ENCODE measurements at places on chromosomes 2 and 18.

GRCh38 chr2:185433824-185434223 is 304.8 kb upstream of the FSIP2 start:
- DNase-seq = peak; percentile 74

DNA sequence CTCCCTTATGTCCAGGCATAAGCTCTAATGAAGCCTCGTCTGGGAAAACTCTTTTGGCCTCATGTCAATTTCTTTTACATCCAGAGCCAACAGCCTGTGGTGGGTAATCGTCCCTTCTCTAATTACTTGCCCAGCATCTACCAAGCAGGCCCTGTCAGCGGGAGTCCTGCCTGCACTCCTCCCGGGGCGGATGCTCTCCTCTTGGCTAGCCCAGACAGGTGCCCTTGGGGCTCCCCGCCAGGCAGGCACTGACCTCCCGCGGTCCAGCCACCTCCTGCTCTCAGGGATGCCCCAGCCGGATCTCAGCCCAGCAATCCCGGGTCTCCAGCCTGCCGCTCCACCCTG is 74.2 kb downstream of the NCAPH start:
- peak; percentile 62 for DNase-seq

DNA sequence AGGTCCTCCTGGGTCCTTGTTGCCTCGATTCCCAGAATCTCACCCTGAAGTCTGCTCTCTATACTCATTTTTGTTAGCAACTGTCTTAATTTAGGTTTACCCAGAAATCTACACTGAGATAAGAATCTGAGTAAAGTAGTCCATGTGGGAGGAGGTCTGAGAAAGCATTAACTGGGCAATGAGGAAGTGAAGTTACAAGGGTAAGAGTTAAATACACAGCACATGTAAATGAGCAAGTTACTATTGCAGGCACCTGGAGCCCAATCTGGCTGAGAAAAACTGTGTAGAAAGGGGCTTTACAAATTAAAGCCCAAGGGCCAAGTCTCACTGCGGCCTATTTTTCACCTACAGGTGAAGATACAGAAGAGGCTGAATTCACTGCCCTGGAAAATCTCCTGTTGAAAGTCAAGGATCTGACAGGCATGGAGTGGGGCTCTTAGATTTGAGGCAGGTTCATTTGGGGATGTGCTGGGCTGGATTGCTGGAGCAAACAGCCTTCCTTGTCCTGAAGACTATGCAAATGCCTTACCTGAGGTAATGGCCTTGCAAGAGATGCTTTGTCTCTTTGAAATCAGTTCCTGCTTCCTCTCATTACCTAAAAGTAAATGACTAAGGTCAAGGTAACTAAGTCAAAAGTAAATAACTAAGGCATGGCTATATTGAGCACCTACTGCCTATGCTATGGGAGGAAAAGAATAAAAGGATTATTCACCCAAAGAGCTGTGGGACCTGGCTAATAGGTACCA is 84.4 kb upstream of the DYNAP start:
- DNase-seq = no peak

DNA sequence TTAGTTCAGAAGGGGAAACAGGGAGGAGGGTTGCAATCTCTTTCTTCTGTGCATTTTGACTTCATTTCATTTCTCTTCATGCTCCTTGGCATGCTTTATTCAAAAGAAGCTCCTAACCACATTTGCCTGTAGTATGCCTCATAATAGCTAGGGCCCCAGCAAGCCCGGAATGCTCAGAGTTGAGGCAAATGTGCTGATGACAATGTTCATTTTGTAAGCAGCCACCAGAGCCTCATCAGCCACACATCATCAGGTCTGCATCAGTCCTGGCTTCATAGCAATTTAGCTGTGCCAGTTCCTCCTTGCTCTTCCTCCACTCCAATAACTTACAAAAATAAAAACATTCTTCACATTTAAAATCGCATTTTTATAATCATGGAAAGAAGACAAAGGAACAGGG is 65.4 kb upstream of the MMADHC start:
- DNase-seq = no peak

DNA sequence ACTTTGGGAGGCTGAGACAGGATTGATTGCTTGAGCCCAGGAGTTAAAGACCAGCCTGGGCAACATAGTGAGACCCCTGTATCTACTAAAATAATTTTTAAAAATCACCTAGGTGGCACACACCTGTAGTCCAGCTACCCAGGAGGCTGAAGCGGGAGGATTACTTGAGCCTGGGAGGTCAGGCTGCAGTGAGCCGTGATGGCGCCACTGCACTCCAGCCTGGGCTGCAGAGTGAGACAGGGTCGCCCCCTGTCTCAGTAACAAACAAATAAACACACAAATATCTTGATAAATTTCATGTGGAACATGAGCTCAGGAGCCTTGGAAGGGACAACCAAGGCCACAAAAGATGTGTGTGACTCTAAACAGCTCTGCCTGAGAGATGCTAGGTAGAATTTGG is 11.7 kb upstream of the ANKRD53 start:
- DNase-seq = no peak

DNA sequence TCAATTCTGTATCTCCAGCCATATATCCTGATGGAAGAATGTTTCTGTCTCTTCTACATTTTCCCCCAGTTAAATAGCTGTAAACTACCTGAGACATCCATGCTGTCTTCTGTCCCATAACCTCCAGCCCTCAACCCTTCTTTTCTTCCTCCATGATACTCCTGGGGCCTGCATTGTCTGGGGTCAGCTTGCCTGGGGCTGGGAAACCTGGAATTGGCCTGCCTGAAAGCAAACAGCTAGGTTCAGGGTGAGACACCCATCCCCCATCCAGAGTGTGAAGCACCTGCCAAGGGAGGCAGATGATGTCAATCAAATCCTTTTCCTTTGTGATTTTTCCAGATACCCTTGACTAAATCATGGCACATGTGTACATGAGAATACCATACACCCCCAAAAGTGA is 313.7 kb upstream of the MGAT5 start:
- no peak for DNase-seq

- no peak for DNase-seq
Measured at GRCh38 chr2:239380831-239381708, 19.8 kb downstream of the HDAC4 start.

DNA sequence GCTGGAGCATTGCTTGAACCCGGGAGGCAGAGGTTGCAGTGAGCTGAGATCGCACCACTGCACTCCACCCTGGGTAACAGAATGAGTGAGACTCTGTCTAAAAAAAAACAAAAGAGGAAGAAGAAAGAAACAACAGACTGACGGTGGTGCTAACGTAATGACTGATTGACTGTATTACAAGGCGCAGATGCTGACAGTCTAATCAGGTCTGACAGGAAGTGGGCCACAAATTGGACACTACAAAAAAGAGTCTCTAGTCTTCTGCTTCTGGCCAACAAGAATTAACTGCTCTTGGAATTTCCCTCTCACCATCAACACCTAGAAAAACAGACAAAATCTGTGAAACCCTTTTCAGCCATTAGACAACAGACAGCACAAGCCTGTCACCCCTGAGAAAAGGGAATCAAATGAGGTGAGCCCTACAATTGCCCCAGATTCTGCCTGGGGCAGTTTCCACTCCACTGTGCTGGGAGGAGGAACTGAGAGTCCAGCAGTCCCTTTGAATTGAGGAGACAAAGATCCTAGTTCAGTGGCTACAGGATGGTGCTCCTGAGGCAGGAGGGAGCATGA is 43.3 kb downstream of the SNED1 start:
- no peak for DNase-seq

- DNase-seq = no peak
Measured at GRCh38 chr18:1464444-1465217, 560.0 kb downstream of the ADCYAP1 start.

DNA sequence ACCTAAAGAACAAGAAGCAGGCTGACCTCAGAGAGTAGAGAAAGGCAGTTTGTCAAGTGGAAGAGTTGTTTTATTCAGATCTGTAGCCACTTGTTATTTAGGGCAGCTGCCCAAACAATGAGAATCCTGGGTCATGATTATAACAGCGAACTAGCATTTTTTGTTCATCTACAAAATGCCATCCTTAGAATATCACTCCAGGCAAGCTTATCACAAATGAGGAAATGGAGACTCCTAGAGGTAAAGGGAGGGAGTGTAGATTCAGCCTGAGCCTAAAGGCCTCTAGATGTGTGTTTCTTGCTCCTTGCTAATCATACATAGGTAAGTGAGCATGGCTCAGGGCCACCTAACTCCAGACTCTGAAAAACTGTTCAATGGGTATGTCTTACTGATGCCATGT is 126.1 kb downstream of the HNMT start:
- peak; percentile 34 for DNase-seq

DNA sequence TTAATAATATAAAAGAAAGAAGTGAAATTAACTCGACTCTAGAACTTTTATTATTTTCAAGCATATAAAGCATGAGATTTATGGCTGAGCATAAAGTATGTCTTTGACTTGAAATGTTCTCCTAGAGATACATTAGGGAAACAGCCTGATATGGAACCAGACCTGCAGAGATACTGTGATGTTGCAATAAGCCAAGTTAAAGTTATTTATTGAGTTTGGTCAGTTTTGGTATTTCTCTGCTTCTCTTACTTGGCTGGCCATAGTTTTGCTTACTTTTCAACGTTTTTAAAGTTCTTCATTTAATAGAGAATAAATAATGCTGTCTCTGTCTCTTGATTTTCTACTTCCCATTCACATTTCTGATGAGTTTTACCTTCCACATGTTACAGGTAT is 76.0 kb downstream of the GFPT1 start:
- no peak for DNase-seq

- no peak for DNase-seq
Measured at GRCh38 chr2:232688201-232688600, 8.9 kb upstream of the GIGYF2 start.

GRCh38 chr2:28282861-28283646 is 109.6 kb upstream of the FOSL2 start:
- DNase-seq = no peak

DNA sequence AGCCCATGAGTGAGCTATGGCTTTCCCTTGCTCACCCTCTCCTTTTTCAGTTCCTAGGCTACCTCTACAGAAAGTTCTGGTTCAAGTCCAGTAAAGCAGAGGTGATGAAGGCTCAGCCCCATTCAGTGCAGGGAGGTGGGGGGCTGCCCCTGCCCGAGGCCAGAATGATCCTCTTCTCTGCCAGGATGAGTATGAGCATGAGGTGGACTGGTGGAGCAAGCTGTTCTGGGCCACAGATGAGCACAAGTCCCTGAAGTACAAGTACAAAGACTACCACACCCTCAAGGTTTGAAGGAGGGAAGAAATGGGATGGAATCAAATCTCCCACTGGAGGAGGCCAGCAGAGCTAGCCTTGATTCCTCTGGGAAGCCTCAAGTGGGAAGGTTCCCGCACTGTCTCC is 42.4 kb downstream of the LMAN2L start:
- no peak for DNase-seq

DNA sequence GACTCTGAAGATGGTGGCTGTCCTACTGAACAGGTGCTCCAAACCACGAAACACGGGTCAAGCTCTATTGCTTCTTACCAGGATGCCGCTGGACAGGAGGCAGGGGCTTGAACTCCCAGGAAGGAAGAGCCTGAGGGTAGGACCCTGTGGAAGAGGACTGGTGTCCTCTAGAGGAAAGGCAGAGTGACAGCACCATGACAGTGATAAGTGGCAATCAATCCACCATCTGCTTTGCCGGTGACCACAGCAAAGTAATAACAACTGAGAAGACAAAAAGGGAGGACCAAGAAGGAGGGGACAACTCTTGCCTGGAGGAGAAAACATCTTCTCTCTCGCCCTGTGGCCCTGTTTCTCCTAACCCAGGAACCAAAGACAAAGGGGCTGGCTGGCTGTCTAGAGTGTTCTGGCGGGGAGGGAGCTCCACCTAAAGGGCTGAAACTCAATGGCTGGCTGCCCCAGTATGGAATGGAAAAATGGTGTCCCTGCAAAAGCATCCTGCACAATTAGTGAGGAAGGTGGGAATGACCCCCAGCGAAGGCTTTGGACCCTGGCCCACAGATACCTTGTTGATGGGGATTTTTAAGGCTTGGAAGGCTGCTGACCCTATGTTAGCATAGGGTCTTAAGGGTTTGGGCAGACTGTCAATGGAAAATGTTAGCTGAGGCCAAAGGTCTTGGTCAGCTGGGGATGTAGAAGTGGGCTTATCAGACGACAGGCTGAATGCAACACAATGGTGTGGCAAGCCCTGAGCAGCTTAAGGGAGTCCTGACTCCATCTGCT is 35.4 kb downstream of the PROC start:
- no peak for DNase-seq

DNA sequence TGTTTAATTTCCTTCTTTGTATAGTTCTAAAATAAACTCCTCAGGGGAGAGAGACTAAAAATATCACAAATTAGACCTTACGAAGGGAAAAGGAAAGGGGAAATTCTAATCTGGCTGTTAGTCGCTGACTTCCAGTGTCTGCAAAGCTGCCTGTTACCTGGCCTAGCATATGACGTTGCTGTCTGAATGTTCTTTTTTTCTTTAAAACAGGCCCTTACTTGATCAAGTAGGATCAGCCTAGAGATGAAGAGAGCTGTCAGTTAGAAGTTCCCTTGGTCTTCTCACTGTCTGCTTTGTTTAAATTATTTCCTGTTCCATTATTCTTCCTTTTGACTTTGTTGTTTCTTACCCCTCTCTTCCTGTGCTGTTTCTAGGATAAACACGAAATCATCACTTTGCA is 11.2 kb downstream of the NCK2 start:
- DNase-seq = no peak

- no peak for DNase-seq
Measured at GRCh38 chr2:72959554-72959953, 42.2 kb downstream of the EMX1 start.

DNA sequence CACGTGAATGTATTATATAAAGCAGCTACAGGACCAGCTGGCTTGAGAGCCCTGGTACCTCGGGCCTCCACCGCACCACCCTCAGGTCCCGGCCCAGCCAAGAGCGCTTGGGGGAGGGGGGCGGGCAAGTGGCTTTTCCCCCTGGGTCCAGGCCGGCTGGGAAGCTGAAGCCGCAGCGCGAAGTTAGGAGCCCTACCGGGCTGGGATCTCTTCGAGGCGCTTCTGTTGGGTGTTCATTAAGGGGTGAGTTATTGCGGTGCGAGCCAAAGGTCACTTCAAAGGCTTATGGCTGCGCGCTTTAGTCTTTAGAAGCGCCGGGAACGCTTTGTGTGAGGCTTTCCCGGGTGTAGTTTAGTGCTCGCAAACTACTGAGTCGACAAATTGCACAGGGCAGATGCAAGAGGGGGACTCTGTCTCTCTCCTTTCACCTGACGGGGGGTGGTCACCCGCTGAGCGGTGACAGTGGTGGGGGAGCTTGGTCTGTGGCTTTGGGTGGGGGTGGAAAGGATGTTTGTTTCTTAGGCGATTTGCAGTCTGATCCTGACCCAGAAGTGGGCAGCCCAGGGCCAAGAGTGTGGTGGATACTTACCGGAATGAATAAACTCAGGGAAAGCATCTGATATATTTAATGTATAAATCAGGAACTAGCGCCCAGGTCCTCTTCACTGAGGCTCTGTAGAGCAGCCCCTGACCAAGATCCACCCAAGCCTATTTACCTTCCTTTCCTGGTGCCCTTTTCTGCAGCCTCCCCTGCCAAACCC is 6.0 kb downstream of the HOXD3 start:
- no peak for DNase-seq

- no peak for DNase-seq
Measured at GRCh38 chr18:25086876-25087275, 265.1 kb downstream of the ZNF521 start.

DNA sequence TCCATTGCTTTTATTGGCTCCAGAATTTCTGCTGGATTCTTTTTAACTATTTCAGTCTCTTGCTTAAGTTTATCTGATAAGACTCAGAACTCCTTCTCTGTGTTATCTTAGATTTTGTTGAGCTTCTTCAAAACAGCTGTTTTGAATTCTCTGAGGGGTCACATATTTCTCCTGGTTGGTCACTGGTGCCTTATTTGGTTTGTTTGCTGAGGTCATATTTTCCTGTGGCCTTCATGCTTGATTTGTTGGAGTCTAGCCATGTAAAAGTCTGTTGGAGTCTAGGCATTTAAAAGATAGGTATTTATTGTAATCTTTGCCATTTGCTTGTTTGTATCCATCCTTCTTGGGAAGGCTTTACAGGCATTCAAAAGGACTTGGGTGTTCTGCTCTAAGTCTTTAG is 398.7 kb downstream of the DSEL start:
- no peak for DNase-seq

Data from astrocyte of the cerebellum (primary cell).